Left ventricle myocardium superior (tissue), 1 donor: ENCODE measurements at places on chromosomes 2 and 18. TPM values are rescaled to one million over a fixed set of nuclear protein-coding genes. Genes with fewer than 3 reads are reported as not detected.

Gene UGT1A9
- total RNA-seq, result not detected

DNA sequence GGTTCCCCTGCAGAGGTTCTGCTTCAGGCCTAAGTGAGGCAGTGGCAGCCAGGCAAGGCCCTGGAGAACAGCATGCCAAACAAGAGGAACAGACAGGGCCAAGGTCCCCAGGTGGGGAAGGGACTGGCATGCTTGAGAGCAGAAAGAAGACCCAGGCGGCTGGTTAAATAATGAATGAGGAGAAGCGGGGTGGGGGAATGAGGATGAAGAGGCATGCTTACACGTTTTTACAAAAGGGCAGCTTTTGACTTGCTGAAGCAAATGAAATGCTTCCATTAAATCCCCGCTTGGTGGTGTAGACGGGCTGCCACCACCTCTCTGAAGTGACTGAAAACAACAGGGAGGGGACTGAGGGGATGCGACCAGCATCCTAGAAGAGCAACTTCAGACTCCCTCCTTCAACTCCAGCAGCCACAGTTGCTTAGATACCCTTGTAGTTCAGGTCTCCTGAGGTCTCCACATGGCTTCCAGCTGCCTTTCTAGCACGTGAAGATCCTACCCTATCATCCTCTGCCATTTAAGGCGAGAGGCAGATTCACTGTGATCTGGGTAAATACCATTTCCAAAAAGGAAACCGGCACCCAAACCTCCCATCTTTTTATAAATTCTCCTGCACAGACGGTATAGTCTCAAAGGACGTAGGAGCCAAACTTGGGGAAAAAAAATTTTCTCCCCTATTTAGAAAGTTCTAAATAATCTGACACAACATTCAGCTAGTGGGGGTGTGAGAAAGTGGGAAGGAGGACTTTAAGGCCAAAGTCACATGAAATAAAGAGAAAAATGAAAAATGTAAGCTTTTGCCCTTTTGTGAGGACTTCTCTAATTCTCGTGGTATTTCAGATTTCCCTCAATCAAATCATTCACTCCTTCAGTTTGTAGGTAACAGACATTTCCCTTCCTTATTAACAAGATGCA lies 65.6 kb downstream of the CACNB4 start:
- no peak for DNase-seq

DNA sequence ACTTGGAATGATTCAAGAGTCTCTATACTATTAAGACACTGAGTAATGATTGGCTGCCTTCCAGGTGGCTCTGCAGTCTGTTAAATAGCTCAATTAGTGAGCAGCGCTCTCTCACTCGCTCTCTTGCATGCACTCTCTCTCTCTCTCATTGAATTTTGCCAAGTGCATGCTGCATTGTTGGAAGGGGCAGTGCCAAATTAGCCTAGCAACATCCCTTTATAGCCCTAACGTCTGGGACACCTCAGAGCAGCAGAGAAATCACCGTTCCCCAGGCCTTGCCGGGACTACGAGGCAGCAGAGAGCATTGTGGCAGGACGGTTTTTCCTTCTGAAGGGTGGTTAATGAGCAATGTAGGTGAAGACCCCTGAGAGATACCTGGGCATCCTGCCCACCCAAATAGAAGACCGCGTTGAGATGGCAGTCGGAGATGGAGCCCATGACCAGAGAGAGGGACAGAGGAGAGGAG lies 447.6 kb upstream of the POU3F3 start:
- DNase-seq, result no peak

Gene LRP1B
- total RNA-seq, result 0.02 TPM

DNA sequence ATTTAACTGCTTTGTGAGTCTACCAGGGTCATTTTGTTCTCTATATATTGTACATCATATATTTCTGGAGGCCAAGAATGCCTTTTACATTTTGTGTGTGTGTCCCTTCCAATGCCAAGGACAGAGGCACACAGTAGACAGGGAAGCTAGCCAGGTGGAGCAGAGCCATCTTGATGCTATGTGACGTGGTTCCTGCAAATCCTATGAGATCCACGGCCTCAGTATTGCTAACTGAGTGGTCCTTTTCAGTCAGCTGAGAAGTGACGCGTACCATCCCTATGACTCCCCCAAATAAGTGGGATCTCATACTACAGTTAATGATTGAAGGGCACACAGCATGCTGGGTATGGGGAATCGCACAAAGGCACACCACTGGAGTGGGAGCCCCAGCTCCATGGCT lies 27.3 kb downstream of the CCDC141 start:
- DNase-seq, result peak; percentile 58
